ENCODE measurements at places on chromosomes 12 and 14.

DNA sequence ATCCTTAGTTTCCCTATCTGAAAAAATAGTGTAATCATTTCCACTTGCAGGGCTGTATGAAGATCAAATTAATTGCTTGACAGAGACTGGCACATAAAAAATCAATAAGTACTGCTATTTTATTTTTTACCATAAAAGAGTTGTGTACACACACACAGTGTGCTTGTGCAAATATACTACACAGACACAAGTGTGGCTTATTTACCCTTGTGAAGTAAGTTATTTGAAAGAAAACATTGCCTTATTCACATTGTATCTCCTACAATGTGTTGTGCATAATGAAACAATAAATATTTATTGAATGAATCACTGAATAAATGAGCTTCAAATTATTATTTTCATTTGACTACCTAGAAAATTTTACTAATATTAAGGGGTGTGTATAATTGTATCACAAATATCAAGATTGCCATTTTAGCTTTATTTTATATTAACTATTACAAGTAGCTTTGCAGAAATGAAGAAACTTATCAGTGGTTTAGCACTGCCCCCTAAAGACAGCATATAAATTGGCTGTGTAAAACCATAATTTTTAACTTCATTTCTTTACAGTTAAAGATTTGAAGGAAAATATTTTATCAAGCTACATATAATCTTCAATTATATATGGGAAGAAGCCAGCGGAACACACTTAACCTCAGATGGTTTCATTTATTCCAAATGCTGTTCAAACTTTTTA is 11.3 kb downstream of the GARIN6 start:
- DNase-seq = no peak

GRCh38 chr12:128266541-128267130 is 334 bp upstream of the TMEM132C start:
- DNase-seq = no peak

- no peak for DNase-seq
These were observed 135.9 kb downstream of the KTN1 start for GRCh38 chr14:55715889-55716288.

GRCh38 chr12:69671597-69671996 is 27.5 kb downstream of the BEST3 start:
- no peak for DNase-seq

DNA sequence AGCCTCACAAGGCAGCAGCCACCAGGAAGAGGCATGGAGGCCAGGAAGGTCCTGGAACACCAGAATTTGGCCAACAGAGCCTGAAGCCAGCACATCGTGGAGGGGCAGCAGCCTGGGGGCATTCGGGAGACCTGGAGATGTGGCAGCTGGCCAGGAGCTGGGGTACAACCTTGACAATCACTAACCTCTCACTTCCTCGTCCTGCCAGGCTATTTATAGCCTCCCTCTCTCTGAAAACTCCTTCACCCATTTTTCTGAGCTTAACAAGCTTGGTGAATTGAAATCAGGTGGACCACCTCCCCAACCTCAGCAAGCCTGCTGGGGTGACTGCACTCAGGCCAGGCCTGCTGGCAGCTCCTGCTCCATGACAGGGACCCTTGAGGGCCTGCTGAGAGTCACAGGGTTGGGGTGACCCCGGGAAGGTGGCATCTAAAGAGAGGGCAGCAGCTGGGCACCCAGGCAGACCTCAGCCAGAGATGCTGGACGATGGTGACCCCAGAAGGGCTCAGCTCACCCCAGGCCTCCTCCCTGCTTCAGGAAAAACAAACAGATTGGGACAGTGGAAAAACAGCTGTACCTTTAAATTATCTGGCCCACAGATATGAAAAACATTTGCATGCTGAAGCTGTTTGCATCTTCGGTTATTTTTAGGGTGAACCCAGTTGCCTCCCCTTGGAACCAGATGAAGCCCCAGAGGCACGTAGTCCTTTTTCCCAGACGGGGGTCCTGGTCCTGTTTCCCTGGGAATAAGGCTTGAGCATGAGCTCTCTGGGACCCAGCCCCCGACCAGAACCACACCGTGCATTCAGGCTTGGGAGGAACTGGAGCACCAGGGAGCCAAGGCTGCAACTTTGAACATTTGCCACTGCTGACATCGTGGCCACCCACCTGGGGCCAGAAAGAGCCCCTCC is 67.0 kb downstream of the PITPNM2 start:
- DNase-seq = no peak

DNA sequence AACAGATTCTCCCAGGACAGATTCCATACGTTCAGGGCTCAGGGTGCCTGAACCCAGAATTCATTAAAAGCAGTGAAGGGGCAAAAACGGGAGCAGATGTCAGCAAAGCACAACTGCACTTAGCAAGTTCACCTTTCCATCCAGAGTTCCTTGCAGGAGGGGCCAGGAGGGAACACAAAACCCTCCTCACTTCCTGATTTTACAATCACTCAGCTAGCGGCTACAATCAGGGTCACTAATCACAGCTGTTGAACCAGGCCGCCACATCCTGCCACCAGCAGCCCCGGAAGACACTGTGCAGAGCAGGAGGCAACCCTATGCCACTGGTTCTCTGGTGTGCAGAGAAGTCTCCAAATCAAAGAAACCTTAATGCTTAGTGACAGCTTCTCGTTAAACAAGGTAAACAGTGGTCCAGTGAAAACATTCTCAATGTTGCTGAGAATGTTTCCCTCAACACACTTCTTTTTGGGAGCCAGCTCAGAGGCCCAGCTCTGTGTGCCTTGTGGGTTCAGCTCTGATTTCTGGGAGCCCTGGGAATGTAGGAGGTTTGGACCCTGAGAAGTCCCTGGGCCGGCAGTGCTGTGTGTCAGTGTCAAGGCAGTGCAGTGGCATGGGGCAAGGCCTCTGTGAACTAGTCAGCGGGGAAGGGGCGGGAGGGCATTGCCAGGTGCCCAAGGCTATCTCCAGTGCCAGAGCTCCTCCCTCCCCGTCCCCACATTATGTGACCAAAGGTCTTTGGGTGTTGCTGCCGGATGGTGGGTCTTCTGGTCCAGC is 54.5 kb downstream of the VCPKMT start:
- no peak for DNase-seq

GRCh38 chr12:91817517-91817916 is 328.1 kb downstream of the BTG1 start:
- DNase-seq = no peak

DNA sequence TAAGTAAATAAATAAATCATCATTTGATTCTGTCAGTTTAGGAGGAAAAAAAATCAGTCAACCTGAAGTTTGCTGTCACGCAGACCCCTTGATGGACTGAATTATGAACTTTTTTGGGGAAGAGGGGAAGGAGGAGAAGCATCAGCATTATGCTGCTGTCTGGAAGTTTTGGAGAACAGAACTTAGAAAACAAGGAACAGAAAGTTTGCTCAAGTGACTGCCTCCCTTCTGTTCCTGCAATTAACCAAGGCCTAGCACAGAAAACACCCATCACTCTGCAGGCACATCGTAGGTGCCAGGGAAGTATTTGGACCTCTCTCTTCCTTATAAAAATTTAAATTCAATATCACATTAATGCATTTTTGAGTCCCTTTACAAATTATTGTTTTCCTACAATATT is 283.8 kb downstream of the VRK1 start:
- DNase-seq = no peak

DNA sequence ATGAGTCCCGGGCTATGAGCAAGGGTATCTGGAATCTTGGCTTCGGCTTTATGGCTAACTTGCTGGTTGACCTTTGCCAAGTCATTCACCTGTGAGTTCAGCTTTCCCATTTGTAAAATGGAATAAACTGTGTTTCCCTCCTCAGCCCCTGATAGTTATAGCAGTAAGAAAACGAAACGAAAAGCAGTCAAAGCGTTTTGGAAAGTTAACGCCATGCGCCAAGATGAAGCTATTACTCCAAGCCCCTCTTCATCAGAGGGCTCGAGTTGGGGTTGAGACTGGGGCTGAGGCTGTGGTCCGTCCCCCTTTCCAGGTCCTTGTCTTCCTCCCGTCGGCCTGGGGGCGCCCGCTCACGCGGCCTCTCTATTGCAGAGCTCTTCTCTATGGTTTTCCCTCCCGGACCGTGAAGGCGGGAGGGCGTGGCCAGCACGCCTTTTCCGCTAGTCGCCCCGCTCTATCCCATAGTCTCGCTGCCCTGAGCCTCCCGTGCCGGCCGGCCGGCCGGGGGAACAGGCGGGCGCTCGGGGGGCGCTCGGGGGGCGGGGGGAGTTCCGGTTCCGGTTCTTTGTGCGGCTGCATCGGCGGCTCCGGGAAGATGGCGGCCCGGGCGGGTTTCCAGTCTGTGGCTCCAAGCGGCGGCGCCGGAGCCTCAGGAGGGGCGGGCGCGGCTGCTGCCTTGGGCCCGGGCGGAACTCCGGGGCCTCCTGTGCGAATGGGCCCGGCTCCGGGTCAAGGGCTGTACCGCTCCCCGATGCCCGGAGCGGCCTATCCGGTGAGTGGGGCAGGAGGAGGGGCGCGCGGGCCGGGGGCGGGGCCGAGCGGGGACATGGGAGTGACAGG is at the start of gene SMARCD1:
SMARCD1 (plus strand) TSS at position 568 of the 840 bp plus-strand sequence; CDS start at position 596, 28 bp downstream.
- peak; percentile 86 for DNase-seq

- no peak for DNase-seq
These were observed 11.5 kb upstream of the PRKAG1 start for GRCh38 chr12:49030119-49030518.

DNA sequence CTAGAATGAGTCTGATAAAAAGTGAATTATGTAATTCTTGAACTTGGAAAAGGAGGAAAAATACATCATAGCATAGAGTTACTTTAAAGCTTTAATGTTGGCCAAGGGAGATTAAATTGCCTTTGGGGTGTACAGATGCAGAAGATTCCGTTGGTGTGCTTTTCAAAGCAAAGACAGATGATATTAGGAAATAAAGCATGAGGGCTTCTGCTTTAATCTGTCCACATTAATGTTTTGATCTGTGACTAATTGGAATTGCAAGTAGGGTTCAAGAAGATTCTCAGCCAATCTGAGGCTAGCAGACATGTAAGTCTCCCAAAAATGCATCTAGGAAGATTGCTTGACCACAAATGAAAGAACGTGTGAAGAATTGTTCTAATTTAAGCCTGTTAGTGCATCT is 35.2 kb downstream of the LGR5 start:
- DNase-seq = no peak

GRCh38 chr14:56295743-56296142 is 177.5 kb downstream of the PELI2 start:
- no peak for DNase-seq

GRCh38 chr14:34502545-34503225 is 36.8 kb downstream of the EAPP start:
- DNase-seq = no peak

DNA sequence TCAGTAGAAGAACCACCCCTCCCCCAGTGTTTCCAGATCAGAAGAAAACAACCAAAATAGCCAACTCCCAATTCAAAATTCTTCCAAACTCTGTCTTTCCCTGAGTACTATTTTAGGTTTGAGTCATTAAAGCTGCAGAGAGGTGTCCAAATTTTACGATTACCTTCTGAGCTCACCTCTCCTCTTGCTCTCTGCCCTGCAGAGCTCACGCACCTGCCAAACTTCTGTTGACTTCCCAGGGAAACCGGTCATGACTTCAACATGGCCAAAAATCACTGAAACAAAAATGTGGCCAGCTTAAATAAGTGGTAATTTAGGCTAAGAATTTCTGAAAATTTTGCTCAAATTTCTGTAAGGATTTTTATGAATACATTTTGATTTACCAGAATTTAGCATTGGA is 70.9 kb upstream of the OTX2 start:
- DNase-seq = no peak

DNA sequence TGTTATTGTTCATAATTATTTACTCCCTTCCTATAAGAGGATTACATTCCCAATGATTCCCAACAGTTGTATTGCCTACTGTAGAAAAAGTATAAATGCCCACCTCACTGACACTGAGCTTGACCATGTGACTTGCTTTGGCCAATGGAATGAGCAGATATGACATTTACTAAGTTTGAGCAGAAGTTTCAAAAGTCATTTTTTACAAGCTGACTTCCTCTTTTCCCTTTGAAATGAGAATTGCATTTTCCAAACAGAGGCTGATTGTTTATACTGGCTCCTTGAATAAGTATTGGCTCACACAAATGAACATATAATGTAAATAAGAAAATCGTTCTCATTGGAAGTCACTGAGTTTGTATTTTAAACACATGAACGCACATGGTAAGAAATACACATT is 116.4 kb upstream of the LRFN5 start:
- no peak for DNase-seq

DNA sequence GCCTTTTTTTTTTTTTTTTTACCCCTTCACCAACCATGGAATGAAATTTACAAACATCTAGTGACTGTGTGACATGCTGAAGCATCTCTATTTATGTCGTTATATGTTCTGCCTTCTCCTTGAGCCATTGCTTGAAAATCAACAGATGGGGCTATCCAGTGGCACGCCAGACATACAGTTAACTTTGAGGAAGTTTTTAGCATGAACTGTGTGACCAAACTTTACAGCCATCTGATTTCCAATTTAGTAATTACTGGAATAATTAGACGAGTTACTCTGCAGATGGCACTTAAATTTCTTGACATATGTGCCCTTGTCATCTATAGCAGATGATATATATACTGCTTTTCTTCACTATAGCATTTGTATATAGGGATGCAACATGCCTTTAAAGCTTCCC is 192.1 kb downstream of the SNAPC1 start:
- no peak for DNase-seq

GRCh38 chr14:76811561-76811960 is 1.1 kb downstream of the ANGEL1 start:
- no peak for DNase-seq

GRCh38 chr12:6364044-6364374 is 11.4 kb downstream of the SCNN1A start:
- DNase-seq = no peak

GRCh38 chr12:54360717-54361456 is 3.4 kb downstream of the GPR84 start:
- peak; percentile 52 for DNase-seq

GRCh38 chr14:35044939-35045797 is 904 bp upstream of the FAM177A1 start:
- DNase-seq = no peak

- DNase-seq = no peak
These were observed 365.2 kb downstream of the SEC23A start for GRCh38 chr14:38737686-38738407.

DNA sequence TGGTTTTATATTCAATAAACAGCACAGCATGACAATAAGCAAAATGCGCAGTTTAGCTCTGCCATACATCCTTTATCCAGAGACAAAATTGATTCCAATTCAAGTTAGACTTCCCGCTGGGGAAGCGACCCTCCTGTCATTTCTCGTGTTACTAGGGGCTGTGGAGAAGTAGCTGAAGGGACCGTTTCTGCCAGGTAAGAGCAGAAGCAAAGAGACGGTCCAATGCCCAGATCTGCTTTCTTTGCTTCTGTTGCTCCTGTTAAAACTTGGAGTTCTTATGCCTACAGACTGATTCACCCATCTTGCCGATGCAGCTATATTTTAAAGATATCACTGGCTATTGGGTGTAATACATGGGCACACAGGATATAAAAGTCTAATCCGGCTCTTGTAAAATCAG is 156.8 kb upstream of the AVPR1A start:
- no peak for DNase-seq
